ENCODE measurements at places on chromosomes 12 and 14.

- no peak for DNase-seq
These were observed 411.8 kb upstream of the MIS18BP1 start for GRCh38 chr14:45664668-45665356.

- peak; percentile 63 for DNase-seq
These were observed 64.9 kb downstream of the SPRING1 start for GRCh38 chr12:116672842-116673516.

DNA sequence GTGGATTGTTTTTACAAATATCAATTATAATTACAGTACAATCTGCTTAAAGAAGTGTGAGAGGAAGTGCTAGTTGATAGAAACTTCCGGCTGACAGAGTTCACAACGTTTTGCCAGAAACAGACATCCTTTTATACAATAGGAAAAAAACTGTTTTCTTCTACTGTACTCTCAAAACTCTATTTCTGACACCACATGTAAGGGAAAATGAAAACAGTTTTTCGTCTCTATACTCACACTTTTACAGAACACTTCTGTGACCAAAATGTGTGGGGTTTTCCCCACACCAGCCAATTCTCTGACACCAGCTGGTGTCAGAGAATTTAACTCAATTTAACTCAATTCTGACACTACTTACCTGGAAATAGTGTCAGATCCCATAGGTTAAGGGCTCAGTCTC lies 24.2 kb upstream of the HIF1A start:
- DNase-seq, result no peak

GRCh38 chr12:71432936-71433335 lies 6.7 kb upstream of the LGR5 start:
- no peak for DNase-seq

DNA sequence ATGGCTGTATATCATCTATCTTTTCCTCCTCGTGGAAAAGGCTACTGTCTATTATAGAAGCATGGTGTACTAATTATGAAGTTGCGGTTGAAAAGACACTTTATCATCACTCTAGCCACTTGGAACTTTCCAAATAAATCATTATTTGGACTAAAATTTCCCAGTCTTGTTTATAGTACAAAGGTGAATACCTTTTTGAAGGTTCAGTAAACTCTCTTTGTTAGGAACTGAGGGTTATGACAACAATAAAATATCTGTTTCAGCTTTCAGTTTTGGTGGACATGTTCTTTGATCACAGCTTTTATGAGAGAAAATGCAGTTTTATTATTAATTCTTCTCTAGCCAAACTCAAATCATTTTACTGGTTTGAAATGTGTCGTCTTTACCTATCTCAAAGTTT lies 216.7 kb downstream of the FBXL14 start:
- DNase-seq, result no peak

DNA sequence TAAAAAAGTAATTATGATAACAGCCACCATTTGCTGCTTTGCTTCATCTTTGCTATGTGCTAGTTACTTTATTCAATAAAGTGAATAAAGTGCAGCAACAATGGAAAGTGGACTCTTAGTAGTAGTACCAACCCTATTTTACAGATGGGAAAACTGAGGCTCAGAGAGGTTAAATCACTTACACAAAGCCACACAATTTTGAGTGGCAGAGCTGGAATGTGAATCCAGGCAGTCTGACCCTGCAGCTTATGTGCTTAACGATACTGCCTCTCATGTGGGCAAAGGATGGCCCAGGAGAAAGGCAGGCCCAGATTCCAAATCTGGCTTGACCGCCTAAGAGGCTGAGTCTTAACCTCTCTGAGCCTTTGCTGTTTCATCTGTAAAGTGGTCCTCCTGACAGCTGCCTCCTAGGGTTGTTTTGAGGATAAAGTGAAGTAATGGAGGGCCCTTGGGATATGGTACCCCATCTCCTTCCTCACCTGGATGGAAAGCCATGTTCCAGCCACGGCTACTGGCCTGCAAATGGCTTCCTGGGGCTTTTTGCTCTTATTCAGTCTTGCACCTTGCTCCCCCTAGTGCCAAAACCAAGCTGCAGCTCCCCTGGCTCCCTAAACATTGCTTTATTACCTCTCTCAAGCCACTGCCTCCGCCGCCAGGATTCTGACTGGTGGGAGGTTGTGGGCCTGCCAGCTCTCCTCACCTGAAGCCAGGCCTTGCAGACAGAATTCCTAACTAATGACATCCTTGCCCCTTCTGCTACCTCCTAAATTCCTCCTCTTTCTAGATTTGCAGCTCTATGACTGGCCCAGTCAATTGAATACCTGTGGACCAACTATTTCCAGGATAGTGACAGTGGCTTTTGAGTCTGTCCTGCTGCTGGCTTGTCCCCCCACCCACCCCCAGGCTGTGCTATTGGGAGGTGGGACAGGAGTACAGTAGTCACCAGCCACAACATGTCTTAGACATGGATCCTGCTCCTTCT lies 283.3 kb upstream of the PWP1 start:
- no peak for DNase-seq
